Osteoblast (primary cell): ENCODE measurements at places on chromosomes 5 and 9. TPM values are rescaled to one million over a fixed set of nuclear protein-coding genes. Genes with fewer than 3 reads are reported as not detected.
A peak's percentile ranks its signal among the peaks of the same experiment; 100 is the strongest.

Gene TCERG1
- total RNA-seq, result 42.0 and 43.6 TPM in 2 replicates

Gene PROP1
- not detected in 2 replicates for total RNA-seq

Gene LCN9
- total RNA-seq, result not detected in 2 replicates

- H3K4me1 ChIP-seq, result peaks cover 39% of the 10 kb centered on the region
- no peaks in the 10 kb centered on the region for H3K36me3 ChIP-seq
- H3K4me3 ChIP-seq, result no peak overlapping the region
- no peak overlapping the region for H3K27ac ChIP-seq
Observed at GRCh38 chr5:159777049-159777660, 139.1 kb upstream of the ADRA1B start.

- no peak overlapping the region for H3K27ac ChIP-seq
- no peak for DNase-seq
- H3K27me3 ChIP-seq, result no peaks in the 10 kb centered on the region
- no peaks in the 10 kb centered on the region for H3K36me3 ChIP-seq
Observed at GRCh38 chr9:12274577-12274976, 418.6 kb upstream of the TYRP1 start.

DNA sequence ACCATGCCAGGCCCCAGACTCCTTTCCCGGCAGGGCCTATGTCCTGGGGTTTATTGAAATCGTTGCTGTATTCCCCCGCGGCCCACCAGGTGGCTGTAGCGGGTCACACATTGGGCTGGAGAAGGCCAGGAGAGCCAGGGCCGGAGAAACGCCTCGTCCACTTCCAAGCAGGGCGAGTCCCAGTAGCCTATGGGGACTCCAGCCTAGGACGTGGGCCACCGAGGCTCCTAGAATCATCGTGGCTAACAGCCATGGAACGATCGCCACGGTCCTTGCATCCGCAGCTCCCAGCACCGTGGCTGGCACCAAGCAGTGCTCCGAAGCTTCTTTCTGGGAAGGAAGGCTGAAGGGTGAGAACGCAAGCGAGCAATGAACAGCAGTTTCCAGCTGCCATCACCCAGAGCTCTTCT lies 87.7 kb downstream of the ENTREP1 start:
- H3K36me3 ChIP-seq, result no peaks in the 10 kb centered on the region
- no peak overlapping the region for H3K27ac ChIP-seq
- DNase-seq, result peak; percentile 96
- peaks cover 3% of the 10 kb centered on the region for H3K4me1 ChIP-seq
- no peaks in the 10 kb centered on the region for H3K27me3 ChIP-seq
- H3K4me3 ChIP-seq, result peak overlapping the region; percentile 62

DNA sequence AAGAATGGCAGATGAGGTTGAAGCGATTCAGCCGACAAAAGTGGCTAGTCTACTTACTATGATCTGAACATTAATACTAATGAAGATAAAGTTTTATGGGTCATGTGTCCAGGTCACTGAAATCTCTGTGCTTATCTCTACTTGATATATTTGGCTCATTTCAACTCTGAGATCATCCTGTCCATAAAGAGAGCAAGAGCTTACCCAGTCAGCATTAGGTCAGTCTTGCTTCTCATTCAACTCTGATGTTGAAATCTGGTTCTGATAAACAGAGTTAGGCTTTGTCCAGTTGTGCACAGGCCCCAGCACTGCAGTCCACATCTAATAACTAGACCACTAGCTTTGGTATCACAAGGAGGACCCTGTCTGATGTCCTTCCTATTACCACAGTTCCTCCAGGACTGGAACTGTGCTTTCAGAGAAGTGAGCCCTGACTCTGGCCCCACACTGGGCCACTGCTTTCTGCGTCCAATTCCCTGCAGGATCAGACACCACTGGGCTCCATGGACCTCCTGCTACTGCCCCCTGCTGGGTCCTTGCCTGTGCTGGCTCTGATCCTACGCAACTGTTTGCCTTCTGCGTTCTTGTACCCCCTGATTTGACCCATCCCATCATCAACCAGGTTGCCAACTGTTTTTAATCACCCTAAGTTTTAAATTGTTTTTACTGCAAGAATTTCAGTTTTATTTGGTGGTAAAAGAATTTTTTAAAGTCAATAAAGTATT lies 23.7 kb upstream of the FAM120A start:
- no peak overlapping the region for H3K4me3 ChIP-seq
- no peaks in the 10 kb centered on the region for H3K4me1 ChIP-seq
- H3K36me3 ChIP-seq, result no peaks in the 10 kb centered on the region
- no peak for DNase-seq
